Type B pancreatic cell (in vitro differentiated cells): ENCODE measurements at places on chromosomes 5 and 9. TPM values are rescaled to one million over a fixed set of nuclear protein-coding genes. Genes with fewer than 3 reads are reported as not detected.

DNA sequence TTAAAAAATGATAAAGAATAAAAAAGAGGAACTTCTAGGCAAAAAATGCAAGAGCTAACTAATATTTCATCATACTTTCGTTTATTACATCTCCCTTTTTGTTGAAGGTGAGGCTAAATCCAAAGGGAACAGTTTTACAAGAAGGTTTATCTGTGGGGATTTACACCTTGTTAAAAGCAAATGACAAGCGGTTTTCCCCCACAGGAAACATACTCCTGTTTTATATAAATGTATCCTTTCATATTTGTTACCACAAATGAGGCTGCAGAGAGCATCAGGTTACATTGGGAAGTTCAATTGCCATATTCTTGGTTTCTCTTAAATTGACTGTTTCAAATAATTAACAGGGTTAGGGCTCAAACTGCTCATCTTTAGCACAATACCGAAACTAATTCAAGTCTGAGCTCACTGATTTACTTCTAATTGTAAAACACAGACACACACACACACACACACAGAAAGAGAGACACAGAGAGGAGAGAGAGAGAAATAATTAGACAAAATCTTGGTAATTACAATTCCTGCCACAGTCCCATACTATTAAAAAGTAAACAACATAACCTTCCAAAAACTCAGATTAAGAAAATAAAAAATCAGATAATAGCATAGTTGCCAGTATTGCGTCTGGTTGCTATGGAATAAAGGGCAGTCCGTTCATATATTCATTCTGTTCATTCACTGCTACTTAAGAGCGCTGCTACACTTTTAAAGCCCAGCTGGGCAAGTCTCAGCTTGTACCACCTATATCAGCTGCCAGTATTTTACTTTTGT, 17.1 kb downstream of the RFX3 start:
- H3K27me3 ChIP-seq, result no peaks in the 10 kb centered on the region
- peak overlapping the region; percentile 74 for H3K27ac ChIP-seq
- peaks cover 28% of the 10 kb centered on the region for H3K4me1 ChIP-seq
- peaks cover 8% of the 10 kb centered on the region for H3K36me3 ChIP-seq
- DNase-seq, result no peak
- peak overlapping the region; percentile 37 for H3K4me3 ChIP-seq

- H3K4me1 ChIP-seq, result peaks cover 5% of the 10 kb centered on the region
- no peaks in the 10 kb centered on the region for H3K27me3 ChIP-seq
- no peak overlapping the region for H3K4me3 ChIP-seq
- peaks cover 29% of the 10 kb centered on the region for H3K36me3 ChIP-seq
- no peak for DNase-seq
These were observed 6.3 kb downstream of the SLC25A51 start for GRCh38 chr9:37897665-37898064.

DNA sequence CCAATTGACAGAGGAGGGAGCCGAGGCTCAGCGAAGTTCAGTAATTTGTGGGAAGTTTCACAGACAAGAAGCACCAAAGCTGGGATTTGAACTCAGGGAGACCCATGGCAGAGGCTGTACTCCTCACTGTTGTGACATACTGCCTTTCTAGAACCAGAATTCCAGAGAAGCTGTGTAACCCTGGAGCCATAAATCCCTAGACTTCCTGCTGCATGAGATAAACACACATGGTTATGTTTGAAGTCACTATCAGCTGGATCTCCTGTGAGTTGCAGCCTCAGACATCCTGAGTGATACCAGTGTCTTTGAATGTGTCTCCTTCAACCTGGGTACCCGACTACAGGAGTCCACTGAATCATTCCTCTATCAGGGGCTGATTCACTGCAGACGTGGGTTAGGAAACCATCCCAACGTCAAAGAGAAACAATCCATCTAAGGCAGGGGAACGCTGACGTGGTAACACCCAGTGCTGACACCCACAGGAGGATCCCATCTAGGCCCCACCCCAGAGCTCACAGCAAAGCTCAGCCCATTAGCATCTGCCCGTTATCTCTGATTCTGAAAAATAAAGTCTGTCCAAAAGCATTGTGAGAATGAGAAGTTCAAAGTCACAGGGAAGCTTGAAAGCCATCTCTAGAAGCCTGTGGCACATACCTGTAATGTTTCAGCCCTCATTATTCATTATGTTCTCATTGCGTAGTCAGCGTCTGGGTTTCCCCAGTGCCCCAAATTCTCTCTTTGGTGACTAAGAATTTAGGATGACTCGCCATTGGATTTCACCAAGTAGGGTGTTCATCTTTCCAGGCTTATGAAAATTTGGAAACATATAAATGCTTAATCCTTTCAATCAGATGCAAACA, 36.3 kb upstream of the BASP1 start:
- no peak overlapping the region for H3K27ac ChIP-seq
- no peak for DNase-seq
- H3K4me1 ChIP-seq, result no peaks in the 10 kb centered on the region
- no peaks in the 10 kb centered on the region for H3K27me3 ChIP-seq
- H3K36me3 ChIP-seq, result no peaks in the 10 kb centered on the region

- no peak within 1 kb of the TSS for H3K27ac ChIP-seq
- H3K4me3 ChIP-seq, result peak within 1 kb of the TSS; percentile 83
- H3K36me3 ChIP-seq, result no peaks in the 10 kb centered on the region
- DNase-seq, result no peak
These were observed at the start of gene IL12B for GRCh38 chr5:159330131-159330800. Gene IL12B (minus strand): TSS chr5:159330487. CDS start chr5:159326782, 3,705 bp downstream.

DNA sequence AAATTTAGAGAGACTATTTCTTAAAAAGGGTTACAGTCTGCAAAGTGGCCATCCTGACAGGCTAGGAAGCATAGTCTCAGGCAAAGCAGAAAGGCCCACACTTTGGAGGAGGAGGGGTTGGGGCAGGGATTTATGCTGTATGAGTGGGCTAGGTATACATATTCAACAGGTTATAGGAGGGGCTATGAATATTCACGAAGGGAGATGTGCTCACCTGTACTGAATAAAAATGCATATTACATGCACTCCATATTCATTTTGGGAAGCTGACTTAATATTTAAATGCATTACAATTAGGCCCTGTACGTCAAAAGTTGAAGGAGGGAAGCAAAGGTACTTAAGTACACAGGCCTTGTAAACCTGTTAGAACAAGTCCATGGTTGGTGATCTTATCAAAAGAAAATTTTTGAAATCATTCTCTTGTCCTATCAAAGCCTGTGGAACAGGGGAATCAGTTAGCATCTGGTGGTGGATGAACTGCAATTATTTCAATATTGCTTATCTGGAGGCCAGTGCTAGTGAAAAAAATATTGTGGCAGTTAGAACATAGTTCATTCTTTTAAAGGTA, 1.6 kb downstream of the CENPP start:
- peak overlapping the region; percentile 97 for H3K27ac ChIP-seq
- H3K36me3 ChIP-seq, result no peaks in the 10 kb centered on the region
- no peak for DNase-seq
- peaks cover 22% of the 10 kb centered on the region for H3K4me1 ChIP-seq

DNA sequence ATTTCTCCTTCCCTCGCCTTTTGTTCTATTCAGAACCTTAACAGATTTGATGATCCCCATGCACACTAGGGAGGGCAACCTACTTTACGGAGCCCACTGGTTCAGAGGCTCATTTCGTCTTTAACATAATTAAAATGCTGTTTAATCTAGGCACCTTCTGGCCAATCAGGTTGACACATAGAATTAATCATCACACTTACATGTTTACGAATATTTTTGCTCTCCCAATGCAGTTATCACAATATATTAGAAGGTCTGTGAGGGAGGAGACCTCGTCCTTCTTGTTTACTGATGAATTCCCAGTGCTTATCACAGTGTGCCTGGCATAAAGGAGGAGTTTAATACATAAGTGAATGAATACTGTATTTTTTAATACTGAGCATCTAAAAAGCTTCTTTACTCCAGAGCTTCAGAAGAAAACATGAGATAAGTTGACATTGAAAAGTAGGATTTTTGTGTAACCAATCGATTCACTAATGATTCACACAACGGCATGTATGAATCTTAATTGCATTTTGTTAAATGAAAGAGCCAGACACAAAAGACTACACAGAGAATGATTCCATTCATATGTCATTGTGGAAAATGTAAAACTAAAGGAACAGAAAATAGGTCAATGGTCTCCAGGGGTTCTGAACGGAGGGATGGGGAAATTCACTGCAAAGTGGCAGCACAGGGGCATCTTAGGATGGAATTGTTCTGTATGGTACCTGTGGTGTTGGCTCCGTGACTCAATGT, 78.6 kb upstream of the VCAN start:
- no peak overlapping the region for H3K4me3 ChIP-seq
- DNase-seq, result no peak
- no peaks in the 10 kb centered on the region for H3K27me3 ChIP-seq
- H3K36me3 ChIP-seq, result peaks cover 3% of the 10 kb centered on the region
- peaks cover 4% of the 10 kb centered on the region for H3K4me1 ChIP-seq
- H3K27ac ChIP-seq, result no peak overlapping the region

GRCh38 chr5:59174248-59174844, 591.5 kb downstream of the RAB3C start:
- DNase-seq, result no peak
- H3K4me3 ChIP-seq, result no peak overlapping the region
- peaks cover 21% of the 10 kb centered on the region for H3K4me1 ChIP-seq
- H3K27me3 ChIP-seq, result no peaks in the 10 kb centered on the region
- peaks cover 15% of the 10 kb centered on the region for H3K36me3 ChIP-seq
- H3K27ac ChIP-seq, result no peak overlapping the region

DNA sequence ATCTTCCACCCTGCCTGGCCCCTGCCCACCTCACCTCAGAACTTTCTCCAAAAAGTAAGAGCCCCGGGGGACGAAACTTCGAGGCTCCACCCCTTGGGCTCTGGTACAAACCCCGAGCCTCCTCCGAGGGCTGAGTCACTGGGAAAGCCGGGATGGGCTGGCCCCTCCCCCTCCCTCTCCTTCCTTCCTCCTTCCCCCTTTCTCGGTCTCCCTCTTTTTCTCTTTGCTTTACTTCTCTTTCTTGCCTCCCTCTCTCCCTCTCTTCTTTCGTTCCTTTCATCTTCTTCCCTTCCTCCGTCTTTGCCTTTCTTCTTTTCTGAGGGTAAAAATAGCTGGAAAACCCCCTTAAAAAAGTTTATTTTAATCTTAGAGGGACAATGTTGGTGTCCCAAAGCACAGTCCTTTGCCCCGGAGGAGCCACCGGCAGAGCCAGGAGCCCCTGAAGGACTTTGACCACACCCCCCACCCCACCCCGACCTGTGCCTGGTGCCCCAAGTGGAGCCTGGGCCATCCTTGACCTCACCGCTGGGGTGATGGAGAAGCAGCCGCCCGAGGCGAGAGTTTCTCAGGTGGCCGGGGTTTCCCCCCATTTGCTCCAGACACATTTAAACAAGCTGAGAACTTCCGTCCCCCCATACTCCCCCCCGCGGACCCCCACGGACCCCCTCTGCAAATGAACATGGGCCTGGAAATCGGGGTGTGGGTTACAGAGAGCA, 5.7 kb upstream of the NOTCH1 start:
- H3K36me3 ChIP-seq, result no peaks in the 10 kb centered on the region
- no peak overlapping the region for H3K4me3 ChIP-seq
- peaks cover 19% of the 10 kb centered on the region for H3K4me1 ChIP-seq
- DNase-seq, result no peak
- no peaks in the 10 kb centered on the region for H3K27me3 ChIP-seq
- peak overlapping the region; percentile 85 for H3K27ac ChIP-seq

DNA sequence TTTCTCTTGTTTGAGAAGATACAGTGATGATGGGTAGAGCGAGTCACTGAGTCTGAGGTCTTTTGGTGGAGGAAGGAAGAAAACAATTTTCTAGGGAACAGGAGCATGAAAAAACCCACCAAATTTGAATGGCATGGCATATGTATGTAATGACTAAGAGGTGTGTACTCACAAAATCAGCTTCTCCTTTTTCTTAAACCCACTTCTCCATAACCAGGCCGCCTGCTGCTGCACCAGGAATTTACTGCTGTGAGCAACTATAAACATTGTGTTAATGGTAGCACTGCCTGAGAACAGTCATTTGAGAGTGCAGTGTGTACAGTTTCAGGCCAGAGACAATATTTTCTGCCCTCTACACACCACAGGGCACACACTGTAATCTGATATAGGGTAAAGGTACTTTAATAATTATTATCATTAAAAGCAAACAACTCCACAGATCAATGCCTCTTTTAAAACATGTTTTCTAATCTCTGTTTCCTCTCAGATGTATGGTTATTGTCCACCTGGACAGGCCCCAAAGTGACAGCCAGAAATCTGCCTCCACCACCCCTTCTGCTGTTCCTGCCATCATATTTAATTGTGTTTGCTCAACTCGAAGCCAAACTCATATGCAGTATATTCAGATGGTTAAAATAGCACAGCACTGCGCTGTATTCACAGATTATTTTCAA, 241.6 kb downstream of the KIAA0825 start:
- no peaks in the 10 kb centered on the region for H3K27me3 ChIP-seq
- peaks cover 11% of the 10 kb centered on the region for H3K4me1 ChIP-seq
- no peak for DNase-seq
- no peak overlapping the region for H3K27ac ChIP-seq
- peaks cover 4% of the 10 kb centered on the region for H3K36me3 ChIP-seq

Gene FYB1
- 0.24 and 0.33 TPM in 2 replicates for total RNA-seq

Gene SLC34A3
- total RNA-seq, result 0.41 and 0.81 TPM in 2 replicates

Gene IRGM
- total RNA-seq, result not detected in 2 replicates

Gene RNF224
- 0.36 and 0.48 TPM in 2 replicates for total RNA-seq

Gene PHF24
- total RNA-seq, result 0.19 and 0.88 TPM in 2 replicates
